ENCODE measurements at places on chromosomes 4 and X. TPM values are rescaled to one million over a fixed set of nuclear protein-coding genes. Genes with fewer than 3 reads are reported as not detected.

DDX53 gene
- total RNA-seq: 1.5 TPM

VCX2 gene
- total RNA-seq: not detected

SUPT20HL2 gene
- not detected for total RNA-seq

DNA sequence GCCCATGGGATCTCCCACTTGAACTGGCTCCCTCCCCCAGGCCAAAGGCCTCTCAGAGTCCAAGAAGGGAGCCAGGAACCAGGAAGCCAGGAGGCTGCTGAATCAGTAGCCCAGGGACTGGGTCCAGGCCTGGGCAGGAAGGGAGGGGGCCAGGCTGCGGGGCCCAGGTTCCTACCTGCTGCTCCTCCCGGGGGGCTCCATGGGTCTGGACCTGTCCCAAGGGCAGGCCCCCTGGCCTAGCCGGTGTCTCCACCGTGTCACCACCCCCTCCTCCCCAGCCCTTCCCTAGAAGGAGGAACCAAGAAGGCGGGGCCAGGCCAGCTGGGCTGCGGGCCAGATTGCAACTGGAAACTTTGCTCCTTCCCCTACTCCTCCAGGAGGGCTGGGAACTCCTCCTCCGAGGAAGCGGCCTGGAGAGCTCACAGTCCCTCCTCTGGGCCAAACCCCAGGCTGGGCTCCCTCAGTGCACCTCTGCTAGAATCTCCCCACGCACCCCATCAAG lies at the start of gene IQSEC2:
IQSEC2 (minus strand) TSS at position 264 of the 502 bp plus-strand sequence.
- peak; percentile 91 for DNase-seq

DNA sequence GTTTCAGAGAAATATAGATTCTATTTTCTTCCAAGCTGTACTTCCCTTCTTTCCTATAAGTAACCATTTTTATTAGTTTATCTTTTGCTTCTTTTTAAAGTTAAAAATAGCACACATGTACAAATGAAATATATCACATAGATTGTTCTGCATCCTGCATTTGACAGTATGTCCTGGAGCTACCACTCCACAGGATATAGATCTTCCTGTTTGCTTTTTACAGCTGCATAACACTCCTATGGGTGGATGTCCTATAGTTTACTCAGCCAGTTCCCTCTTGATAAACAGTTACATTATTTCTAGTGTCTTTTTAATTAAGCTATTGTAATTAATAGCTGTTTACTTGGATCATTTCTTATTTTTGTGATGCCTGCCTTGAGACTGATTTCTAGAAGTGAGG lies 301.6 kb upstream of the DDX53 start:
- DNase-seq: no peak

GRCh38 chr4:87516683-87517082 lies 12.5 kb downstream of the SPARCL1 start:
- no peak for DNase-seq

GRCh38 chr4:70927502-70928137 lies 25.5 kb downstream of the MOB1B start:
- DNase-seq: no peak

Measured in K562 (cell line).